ENCODE measurements at places on chromosomes 5 and 9.

GRCh38 chr5:16625096-16625495 lies 8.3 kb upstream of the RETREG1 start:
- no peak for DNase-seq

GRCh38 chr5:126521130-126521529 lies 73.9 kb downstream of the ALDH7A1 start:
- no peak for DNase-seq

DNA sequence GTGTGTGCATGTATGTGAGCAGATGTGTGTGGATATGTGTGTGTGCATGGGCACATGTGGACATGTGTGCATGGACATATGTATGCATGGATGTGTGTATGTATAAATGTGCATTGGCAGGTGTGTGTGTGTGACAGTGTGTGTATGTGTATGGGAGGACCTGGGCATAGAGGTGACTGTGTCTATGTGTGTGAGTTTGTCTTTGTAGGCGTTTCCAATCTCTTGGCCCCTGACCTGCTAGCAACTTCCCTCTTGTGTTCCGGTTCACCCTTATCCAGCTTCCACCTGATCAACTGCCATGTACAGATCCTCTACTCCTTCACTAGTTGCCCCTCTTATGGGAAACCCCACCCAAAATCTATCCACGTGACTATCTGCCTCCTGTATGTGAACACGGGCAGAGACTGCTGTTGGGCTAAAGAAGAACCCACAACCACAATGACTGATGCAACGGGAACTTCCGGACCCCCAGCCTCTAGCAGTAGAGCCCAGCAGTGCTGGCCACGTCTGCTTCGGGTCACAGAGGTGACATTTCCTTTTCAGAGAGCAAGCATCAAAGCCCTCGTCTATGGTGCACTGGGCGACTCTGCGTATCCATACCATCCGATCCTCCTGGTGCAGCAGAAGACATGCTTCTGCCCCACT lies 24.9 kb upstream of the GADD45G start:
- no peak for DNase-seq

- no peak for DNase-seq
Observed at GRCh38 chr5:80324912-80325311, 5.1 kb downstream of the SPZ1 start.

- DNase-seq = peak; percentile 83
Observed at GRCh38 chr5:108617467-108618435, 129.9 kb upstream of the FER start.

DNA sequence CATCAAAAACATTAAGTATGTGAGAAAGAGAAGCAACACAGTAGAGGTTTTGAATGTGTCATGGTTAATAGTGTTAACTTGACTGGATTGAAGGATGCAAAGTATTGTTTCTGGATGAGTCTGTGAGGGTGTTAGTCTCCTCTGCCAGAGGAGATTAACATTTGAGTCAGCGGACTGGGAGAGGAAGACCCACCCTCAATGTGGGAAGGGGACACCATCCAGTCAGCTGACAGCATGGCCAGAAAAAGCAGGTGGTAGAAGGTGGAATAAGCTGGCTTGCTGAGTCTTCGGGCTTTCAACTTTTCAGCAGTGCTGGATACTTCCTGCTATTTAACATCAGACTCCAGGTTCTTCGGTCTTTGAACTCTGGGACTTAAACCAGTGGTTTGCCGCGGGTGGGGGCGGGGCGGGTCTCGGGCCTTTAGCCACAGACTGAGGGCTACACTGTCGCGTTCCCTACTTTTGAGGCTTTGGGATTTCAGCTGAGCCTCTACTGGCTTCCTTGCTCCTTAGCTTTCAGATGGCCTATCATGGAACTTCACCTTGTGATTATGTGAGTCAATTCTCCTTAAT lies 309.9 kb upstream of the ST8SIA4 start:
- DNase-seq = no peak

GRCh38 chr9:113564498-113565237 lies 101.1 kb downstream of the RGS3 start:
- peak; percentile 52 for DNase-seq

DNA sequence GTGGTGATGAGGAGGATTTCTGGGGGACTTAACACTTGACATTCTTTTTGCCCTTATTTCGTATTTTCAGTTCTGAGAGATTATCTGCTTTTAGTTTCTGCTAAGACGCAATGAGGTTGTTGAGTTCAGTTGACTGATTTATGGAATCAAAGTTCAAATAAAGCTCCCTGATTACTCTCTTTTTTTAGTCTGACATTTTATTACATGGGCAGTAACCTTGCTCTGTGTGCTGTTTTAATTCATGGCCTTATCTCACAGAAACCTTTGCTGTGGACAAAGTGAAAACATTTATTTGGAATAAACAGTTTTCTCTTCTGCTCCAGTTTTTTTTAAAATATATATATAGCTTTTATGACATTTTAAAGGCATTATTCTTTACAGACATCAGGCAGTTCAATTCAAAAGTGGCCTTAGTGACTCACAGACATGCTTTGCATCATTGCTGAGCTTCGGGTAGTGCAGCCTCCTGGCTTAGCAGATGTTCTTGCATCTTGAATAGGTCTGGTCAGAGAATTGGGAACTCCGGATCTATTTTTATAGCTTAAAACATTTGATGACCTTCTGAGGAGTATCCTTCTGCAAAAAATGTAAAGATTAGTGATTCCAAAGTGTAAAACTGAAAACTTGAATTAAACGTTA lies 162.9 kb downstream of the FAM170A start:
- no peak for DNase-seq

All from retinal pigment epithelial cell (primary cell).